ENCODE measurements at places on chromosomes 5 and 9. TPM values are rescaled to one million over a fixed set of nuclear protein-coding genes. Genes with fewer than 3 reads are reported as not detected.

DNA sequence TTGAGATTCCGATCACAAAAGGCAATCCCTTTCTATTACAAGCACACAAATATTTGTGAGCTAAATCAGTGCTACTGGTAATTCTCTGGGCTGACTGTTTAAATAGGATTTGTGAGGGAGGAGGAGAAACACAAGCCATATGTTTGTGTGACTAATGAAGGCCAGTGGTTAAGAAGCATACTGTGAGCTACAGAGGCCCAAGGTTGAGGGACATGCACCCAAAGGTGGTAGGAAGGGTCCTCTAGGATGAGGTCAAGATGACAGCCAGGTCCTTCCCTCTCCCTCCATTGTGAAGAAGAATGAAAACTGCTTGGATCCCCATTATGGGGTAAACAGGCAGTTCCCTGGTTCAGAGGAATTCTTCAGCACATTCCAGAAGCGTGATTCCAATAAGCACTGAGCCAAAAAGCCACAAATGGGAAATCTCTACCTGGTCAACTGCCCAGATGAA is 83.9 kb downstream of the SPOCK1 start:
- DNase-seq, result no peak

GRCh38 chr5:122951658-122952057 is 84.9 kb downstream of the PPIC start:
- no peak for DNase-seq

DNA sequence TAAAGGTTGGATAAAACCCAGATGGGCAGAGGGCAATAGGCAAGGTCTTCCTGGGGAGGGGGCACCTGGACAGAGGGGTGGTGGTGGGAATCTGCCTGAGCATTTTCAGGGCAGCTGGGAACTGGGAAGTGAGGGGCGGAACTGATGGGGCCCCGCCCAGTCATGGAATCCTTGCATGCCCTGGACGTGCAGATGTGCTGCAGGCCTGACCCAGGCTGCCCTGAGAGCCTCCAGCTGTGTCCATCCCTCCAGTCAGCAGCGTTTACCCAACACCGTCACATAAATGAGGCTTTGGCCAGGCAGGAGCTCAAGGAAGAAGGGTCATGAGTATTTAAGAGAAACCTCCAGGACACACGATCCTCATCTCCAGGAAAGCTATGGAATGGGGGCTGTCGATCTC is 70.3 kb downstream of the DAB2IP start:
- peak; percentile 66 for DNase-seq

DNA sequence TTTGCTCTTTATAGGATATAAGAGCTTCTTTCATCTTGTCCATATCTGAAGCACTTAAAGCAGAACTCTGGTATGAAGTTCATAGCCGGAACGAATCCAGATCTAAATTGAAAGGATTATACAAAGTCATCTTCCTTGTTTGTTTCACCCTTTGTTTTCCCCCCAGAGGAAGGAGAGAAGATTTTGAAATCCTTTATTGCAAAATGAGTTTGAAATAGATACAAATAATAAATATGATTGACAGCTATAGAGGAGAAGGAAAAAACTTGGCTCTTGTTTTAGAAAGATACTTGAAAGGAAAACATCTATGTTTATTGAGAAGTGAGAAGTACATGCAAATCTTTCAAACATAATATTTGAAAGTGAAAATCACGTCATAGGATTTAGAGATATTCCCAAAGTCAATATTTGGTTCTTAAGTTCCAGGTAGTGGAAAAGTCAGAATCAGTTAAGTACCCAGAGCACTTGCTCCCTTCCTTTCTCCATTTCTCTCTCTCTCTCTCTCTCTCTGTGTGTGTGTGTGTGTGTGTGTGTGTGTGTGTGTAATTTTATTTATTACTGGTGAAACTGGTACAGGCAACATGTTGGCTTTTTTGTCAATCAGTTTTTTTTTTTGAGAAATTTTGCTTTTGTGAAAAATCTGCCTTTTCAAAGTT is 27.2 kb downstream of the PAM start:
- DNase-seq, result no peak

GRCh38 chr5:170306381-170306831 is 8.8 kb upstream of the LCP2 start:
- no peak for DNase-seq

Gene SLC1A3
- 10.2 TPM for total RNA-seq

Gene CDO1
- total RNA-seq, result 3.0 TPM

Gene GPX3
- total RNA-seq, result 44.6 TPM

Gene SPTLC1
- total RNA-seq, result 85.5 TPM

Gene IL4
- not detected for total RNA-seq
